ENCODE measurements at places on chromosomes 6 and 20. TPM values are rescaled to one million over a fixed set of nuclear protein-coding genes. Genes with fewer than 3 reads are reported as not detected.

CCN6 gene
- not detected for total RNA-seq

MMP24 gene
- 0.36 TPM for total RNA-seq

ADGB gene
- total RNA-seq = not detected

SLC26A8 gene
- not detected for total RNA-seq

TCF21 gene
- 6.6 TPM for total RNA-seq

SLC52A3 gene
- not detected for total RNA-seq

ARHGAP18 gene
- total RNA-seq = 17.0 TPM

ZC3H12D gene
- total RNA-seq = not detected

DNPH1 gene
- total RNA-seq = 22.8 TPM

PLA2G7 gene
- not detected for total RNA-seq

- no peak for DNase-seq
Measured at GRCh38 chr6:16367571-16367970, 129.2 kb downstream of the GMPR start.

DNA sequence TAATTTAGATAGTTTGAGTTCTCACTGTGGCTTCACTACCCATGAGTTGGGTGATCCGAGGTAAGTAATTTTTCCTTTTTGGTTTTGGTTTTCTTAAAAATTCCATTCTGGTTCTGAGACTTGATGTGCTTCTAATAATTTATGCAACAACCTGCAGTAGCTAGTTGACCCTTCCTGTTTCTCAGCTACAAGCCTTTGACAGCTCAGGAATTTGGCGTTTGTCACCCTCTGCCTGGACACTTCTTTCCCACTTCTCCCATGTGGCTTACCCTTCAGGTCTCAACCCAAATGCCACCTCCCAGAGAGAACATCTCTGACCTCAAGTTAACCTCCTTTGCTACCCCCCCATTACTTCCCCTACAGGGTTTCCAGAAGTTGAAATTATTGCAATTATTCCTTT is 49.7 kb upstream of the TSHZ2 start:
- DNase-seq = no peak

- peak; percentile 88 for DNase-seq
Measured at GRCh38 chr6:37576336-37576737, 76.6 kb upstream of the CCDC167 start.

- no peak for DNase-seq
Measured at GRCh38 chr6:49299279-49299678, 163.8 kb downstream of the MMUT start.

GRCh38 chr20:41234546-41234945 is 83.0 kb downstream of the ZHX3 start:
- no peak for DNase-seq

GRCh38 chr6:141460743-141461484 is 671.8 kb upstream of the GJE1 start:
- DNase-seq = no peak

DNA sequence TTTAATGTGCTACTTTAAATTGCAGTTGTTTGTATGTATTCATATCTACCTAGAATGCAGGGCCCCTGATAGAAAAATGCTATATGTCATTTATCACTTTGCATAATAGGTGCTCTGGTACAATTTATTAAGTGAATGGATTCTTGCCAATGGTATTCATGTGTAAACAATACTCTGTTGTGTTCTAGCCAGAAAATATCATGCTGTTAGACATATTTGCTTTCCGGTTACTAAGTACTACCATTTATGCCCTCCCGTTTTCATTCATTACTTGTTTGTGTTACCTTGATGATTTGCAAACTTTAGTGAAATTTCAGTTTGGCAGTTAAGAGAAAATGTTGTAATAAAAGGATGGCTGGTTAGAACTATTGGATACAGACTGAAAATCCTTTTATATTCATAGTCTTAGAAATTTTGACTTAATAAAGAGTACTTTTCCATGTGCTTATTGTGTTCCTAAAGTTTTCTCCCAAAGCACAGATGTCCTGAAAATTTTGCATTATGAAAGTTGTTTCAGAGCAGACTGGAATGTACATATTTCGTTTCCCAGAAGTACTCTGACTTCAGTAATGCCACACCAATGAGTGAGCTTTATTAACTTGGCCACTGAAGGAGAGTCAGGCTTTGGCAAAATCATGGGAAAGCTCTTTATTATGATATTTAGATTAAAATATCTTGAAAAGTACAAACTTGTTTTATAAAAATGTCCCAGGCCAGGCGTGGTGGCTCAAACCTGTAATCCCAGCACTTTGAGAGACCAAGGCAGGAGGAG is 31.5 kb downstream of the RPF2 start:
- peak; percentile 4 for DNase-seq

DNA sequence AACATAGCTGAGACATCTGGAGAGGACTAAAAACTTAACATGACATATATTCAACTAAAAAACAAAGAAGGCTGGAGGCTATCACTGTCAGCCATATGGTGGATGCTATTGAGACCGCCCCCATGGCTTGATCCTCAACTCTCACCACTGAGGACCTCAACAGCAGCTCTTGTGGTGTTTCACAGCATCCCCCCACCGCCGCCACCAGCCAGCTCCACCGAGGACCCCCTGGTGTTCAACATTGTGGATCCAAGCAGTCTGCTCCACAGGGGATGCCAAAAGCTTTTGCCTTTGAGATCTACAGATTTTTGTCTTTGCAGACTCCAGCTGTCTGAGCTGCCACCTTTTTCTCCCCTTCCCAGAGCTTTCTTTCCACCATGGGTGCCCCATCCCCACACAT is 64.6 kb downstream of the NUS1 start:
- no peak for DNase-seq

GRCh38 chr6:104022126-104022525 is 837.6 kb downstream of the HACE1 start:
- no peak for DNase-seq

DNA sequence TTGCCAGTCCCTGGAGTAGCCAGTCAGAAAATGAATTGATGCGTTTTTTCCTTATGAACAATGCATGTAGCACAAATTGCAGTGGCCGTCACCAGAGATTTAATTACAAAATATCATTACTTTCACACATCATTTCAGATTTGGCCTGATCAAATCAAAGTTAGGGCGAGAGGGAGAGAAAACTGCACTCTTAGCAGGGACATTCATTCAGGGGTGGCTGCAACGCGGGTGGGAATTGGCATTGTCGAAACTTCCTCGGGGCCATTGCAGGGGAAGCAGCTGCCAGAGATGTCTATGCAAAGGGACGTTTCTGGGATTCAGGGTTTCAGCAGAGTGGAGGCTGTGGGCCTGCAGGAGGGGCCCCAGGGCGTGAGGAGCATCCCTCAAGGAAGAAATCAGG is 76.5 kb upstream of the TOP1 start:
- no peak for DNase-seq

DNA sequence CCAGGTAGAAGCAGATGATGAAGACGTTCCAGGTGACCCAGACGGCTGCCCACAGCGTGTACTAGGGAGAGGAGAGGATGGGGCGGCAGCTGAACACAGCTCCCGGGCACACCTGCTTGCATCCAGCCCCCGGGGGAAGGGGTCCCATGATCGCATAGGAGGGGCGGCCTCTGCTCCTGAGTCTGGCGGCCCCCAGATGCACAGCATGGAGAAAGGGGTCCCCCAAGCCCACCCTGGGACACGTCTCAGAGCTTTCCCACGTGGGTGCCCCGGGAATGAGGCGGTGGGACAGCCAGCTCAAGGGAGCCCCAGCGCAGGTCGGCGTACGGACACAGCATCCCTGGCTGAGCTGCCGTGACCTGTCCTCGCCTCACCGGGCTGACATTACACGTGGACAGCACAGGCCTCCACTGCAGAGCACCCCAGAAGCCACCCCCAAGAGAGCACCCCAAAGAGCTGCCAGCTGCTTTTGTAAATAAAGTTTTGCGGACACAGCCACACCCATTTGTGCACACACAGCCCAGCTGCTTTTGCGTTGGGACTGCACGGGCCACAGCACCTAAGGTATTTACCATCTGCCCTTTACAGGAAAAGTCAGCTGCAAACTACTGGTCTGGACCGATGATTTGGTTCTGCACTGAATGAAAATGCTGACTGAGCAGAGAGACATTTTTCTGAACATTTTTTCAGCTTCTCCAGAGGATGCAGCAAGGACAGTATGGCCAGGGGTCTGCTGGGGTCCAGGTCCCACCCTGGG is 5.2 kb downstream of the NKAIN4 start:
- no peak for DNase-seq

DNA sequence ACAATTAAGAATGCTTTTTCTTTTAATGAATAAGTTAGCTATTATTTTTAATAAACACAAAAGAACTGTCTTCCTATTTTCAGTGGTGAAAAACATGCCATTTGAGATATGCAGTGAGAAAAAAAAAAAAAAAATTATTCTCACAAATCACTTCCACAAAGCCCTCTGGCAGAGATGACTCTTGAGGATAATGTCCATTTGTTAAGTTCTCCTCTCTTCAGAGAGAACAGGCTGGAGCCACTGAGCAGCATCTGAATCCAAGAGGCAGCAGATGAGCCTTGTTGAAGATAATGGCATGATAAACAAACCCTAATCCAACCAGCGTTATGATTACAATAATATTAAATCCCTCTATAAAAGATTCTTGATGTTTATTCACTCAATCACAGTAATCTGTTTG is 105.0 kb downstream of the PTPRK start:
- DNase-seq = no peak

Measured in IMR-90 (cell line).